ENCODE measurements at places on chromosomes 11 and 22.

- no peak for DNase-seq
Observed at GRCh38 chr11:12725055-12725862, 51.0 kb downstream of the TEAD1 start.

- no peak for DNase-seq
Observed at GRCh38 chr11:1563149-1563638, 8.9 kb downstream of the DUSP8 start.

DNA sequence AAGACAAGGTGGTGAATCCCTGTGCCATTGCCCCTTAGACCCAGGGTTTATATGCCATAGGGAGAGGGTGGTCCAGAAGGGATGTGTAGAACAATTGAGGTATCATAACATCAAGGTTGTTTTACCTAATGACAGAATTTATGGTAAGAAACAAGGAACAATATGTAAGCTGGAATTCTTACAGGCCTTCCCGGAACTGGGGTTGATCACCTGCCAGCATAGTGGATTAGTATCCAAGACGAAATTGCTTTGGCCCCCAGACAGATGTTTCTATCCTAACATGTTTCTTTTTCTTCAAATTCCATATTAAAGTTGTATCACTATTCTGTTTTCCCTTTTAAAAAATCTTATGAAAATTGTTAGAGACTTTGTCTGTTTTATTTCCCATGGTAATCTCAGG, 343.8 kb upstream of the ANO3 start:
- no peak for DNase-seq

DNA sequence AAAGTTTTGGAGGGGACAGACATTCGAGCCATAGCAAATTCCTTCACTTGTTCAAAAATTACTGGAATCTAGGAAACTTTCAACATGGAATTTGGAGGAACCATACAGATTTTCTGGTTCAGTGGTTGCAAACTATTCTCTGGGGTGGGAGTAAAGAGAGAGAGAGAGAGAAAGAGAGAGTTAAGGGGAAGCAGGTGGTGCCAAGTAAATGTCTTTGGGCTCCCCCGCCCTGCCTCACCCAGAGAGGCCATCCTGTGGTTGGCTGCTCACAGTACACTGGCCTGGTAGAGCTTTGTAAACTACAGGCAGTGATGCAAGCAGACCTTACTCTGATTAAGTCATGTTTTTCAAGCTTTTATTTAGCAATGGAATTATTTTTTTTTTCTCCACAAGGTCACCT, 82.6 kb downstream of the ADAMTS15 start:
- DNase-seq: no peak
